Activated CD4-positive, alpha-beta T cell treated with anti-CD3 and anti-CD28 coated beads, Interleukin-2, amount 10 ng/mL, durations not matched to agents 24 days and 14 days (primary cell): ENCODE measurements at places on chromosomes 5 and 9. TPM values are rescaled to one million over a fixed set of nuclear protein-coding genes. Genes with fewer than 3 reads are reported as not detected.

PCDHA11 gene
- total RNA-seq: not detected in 2 replicates

GLRX gene
- total RNA-seq: 13.5 and 17.3 TPM in 2 replicates

TGFBI gene
- not detected in 2 replicates for total RNA-seq

MPDZ gene
- total RNA-seq: not detected in 2 replicates

ARAP3 gene
- total RNA-seq: 9.2 and 10.9 TPM in 2 replicates

NIPBL gene
- total RNA-seq: 49.3 and 49.6 TPM in 2 replicates

FOXD4L3 gene
- not detected in 2 replicates for total RNA-seq

GKAP1 gene
- total RNA-seq: 2.3 and 2.8 TPM in 2 replicates

LHX6 gene
- total RNA-seq: not detected in 2 replicates

- no peak for DNase-seq
These were observed 313.5 kb downstream of the TLE4 start for GRCh38 chr9:79885093-79885857.

GRCh38 chr5:17761326-17761725 lies 127.1 kb downstream of the TAF11L14 start:
- DNase-seq: no peak

DNA sequence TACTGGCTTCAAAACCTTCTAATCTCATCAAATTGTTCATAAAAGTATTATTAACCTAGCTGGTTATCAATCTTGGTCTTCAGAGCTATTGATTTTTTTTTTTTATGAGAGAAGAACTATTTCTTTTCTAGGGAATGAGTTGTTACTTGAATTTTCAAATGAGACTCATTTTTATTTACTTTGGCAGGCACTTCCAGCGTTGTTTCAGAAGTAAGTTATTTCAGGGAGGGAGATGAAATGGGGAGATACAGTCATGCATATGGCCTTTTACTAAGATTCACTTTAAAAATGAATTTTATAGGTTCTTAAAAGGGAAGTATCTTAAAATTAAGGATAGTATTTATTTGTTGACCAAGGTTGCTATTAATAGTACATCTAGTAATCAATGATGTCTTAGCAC lies 129.6 kb downstream of the IZUMO3 start:
- DNase-seq: no peak

- no peak for DNase-seq
These were observed 63.6 kb upstream of the C5orf63 start for GRCh38 chr5:127136908-127137307.

GRCh38 chr9:133058550-133059320 lies 3.0 kb upstream of the CEL start:
- peak; percentile 72 for DNase-seq

DNA sequence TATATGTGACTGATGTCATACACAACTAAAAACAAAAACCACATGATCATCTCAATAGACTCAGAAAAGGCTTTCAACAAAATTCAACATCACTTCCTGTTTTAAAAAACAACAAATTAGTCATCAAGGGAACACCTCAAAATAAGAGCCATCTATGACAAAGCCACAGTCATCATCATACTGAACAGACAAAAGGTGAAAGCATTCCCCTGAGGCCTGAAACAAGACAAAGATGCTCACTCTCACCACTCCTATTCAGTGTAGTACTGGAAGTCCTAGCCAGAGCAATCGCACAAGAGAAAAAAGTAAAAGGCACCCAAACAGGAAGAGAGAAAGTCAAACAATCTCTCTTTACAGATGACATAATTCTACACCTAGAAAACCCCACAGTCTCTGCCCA lies 893.5 kb upstream of the EDIL3 start:
- no peak for DNase-seq

DNA sequence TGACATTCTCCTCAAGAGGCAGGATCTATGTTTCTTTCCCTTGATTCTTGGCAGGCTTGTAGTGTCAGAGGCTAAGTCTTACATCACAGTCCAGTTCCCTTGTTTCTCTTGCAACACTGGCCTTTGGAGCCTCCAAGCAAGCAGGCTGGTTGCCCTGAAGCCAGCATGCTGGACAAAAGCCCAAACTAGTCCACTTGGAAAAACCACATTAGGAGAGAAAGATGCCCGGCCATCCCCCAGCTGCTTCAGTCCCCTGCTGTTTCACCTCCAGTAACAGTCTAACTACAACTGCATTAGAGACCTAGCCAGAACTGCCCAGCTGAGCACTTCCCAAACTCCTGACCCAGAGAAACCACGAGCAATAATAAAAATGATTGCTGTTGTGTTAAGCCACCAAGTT lies 87.6 kb downstream of the ADAMTS6 start:
- no peak for DNase-seq

- DNase-seq: no peak
These were observed 107.2 kb upstream of the NFIL3 start for GRCh38 chr9:91530829-91531228.

- no peak for DNase-seq
These were observed 8.9 kb downstream of the CXCL14 start for GRCh38 chr5:135569755-135570452.

DNA sequence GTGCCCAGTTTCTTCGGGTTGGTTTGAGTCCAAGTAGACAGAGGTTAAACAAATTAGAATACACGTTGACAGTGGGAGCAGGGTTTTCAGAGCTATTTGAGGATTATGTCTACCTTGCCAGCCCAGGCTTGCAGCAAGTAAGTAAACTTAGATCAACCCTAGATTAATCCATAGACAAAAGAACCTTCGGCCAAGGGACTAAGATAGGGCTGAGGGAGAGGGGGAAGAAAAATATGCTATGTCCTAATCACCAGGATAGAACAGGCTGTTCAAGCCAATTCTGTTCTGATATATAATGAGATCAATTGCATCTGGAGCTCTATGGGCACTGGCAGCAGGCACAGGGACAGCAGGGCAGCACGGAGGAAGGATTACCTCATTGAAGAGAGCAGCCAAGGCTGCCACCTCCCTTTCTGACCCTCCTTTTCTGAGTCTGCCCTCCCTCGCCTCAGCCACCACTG lies 377.7 kb downstream of the PIK3R1 start:
- DNase-seq: no peak

- no peak for DNase-seq
These were observed 27.1 kb upstream of the ARL15 start for GRCh38 chr5:54337523-54337922.

GRCh38 chr9:115524453-115525059 lies 406.6 kb upstream of the TNC start:
- peak; percentile 76 for DNase-seq

DNA sequence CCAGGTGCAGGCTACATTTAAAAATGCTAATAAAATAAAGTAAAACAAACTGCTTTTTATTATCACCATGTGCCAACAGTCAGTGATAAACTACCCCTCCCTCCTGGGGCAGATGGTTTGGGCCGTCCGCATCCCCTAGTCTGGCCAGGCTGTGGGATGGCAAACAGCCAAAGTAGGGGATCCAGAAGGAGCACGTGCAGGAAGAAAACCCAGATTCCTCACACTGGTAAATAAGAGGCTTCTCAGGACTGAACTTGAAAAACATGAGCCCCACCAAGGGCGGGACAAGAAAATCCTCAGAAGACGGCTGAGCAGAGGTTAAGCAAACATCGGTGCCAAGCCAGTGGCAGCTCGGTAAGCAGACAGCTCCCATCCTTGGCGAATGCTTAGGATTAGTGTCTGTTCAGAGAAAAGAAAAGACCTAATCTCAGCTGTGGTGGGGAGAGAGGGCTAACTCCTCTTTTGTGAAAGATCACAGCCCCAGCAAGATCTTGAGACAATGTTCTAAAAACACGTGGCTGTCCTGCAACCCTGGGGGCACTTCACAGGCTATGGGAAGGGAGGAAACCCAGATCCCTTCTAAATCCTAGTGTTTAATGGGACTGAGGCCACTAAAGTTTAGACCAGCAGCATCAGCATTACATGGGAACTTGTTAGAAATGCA lies 46.5 kb upstream of the GDNF start:
- DNase-seq: no peak

- DNase-seq: no peak
These were observed 27.7 kb downstream of the PARP8 start for GRCh38 chr5:50694027-50694590.

DNA sequence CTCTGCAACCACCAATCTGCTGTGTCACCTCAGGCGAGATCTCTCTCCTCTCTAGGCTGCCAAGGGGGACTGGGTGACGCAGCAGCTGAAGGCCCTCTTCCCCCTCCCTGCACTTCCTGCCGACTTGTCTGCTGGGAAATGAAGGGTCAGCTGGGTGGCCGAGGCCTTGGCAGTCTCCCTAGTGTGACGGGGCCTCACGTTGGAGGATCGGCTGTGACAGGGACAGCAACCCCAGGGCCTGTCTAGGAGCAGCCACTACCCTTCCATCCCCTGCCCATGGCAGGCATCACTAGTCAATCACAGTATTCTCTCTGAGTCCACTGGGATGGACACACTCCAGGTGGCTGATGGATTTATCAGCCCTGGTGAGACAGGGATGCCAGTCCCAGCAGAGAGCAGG lies 107.3 kb upstream of the SARDH start:
- no peak for DNase-seq

GRCh38 chr5:887947-888637 lies 4.5 kb downstream of the BRD9 start:
- DNase-seq: no peak

GRCh38 chr9:70556771-70557170 lies 142.3 kb upstream of the KLF9 start:
- DNase-seq: no peak

DNA sequence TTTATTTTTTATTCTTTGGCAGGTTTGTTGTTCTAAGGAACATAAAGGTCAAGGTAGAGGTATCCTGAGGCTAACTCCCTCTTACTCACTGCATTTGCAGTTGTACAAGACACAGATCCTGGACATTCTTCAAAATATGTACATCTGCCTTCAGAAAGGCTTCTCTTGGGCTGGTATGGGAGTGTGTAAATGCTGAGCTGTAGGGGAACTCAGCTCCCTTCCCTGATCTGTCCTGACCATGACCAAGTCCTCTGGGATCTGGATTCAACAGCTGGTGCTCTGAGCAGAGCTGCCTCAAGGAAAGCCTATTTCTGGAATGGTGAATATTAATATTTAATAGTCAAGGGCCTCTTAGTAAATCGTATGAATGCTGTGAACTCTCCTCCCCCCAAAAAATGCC lies 117.4 kb downstream of the PRKACG start:
- DNase-seq: no peak

GRCh38 chr5:122390694-122391093 lies 78.7 kb downstream of the SNCAIP start:
- DNase-seq: no peak

- no peak for DNase-seq
These were observed 86.3 kb upstream of the IER5L start for GRCh38 chr9:129264388-129264787.

- no peak for DNase-seq
These were observed 714 bp upstream of the ZNF608 start for GRCh38 chr5:124746916-124747790.

GRCh38 chr5:129342796-129343195 lies 117.3 kb upstream of the ADAMTS19 start:
- DNase-seq: no peak

GRCh38 chr5:154756868-154757813 lies 2.0 kb downstream of the LARP1 start:
- peak; percentile 81 for DNase-seq

- DNase-seq: no peak
These were observed 167.3 kb downstream of the MUSK start for GRCh38 chr9:110835859-110836271.

- DNase-seq: no peak
These were observed 194.4 kb upstream of the TLE4 start for GRCh38 chr9:79377339-79377855.

GRCh38 chr5:60710362-60710761 lies 10.4 kb upstream of the DEPDC1B start:
- no peak for DNase-seq

DNA sequence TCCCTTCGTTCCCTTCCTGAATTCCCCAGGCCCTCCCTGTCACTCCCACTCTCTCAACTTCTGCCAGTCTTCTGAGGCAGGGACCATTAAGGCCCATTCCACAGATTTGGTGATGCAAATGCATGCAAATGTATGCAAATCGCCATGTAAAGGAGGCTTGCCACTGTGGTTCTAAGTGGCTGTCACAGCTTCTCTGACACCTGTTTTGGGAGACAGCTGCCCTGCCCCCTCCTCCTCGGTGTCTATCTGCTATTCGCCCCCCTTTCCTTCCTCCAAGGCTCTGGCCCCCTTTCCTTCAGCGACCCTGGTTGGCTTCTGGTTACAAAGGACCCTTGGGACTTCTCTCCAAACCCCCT lies 10.5 kb upstream of the ARAP3 start:
- DNase-seq: no peak

GRCh38 chr5:155010881-155011280 lies 2.7 kb upstream of the KIF4B start:
- no peak for DNase-seq

DNA sequence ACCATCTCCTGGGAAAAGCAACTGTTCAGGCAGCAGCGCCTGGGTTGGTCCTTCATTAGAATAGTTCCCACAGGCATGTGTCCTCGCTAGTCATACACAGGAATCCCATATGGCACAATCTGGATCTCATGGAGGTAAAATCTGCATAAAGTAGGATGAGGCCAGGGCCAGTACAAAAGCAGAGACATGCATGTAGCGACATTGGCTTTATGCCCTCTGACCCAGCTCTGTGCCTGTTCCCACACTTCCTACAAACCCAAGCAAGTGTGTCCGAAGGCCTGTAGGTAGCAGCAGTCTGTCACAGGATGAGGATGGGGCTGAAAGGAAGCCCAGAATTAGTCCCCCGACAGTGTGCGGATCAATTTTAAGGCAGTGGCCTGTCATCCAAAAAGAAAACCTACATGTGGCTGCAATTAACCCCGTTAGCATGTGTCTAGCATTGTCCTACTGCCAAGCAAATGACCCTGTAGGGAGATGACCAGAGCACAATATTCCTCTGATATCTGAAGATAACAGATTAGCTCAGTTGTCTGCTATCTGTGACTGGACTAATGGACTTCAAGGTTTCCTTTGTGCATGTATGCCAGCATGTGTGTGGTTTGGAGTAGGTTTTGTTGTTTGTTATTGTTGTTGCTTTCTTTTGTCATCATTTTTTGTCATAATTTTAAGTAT lies 178.8 kb downstream of the TMEM161B start:
- no peak for DNase-seq

- DNase-seq: no peak
These were observed 19.6 kb downstream of the MRPL36 start for GRCh38 chr5:1779782-1780613.

GRCh38 chr5:9347032-9347431 lies 198.8 kb downstream of the SEMA5A start:
- no peak for DNase-seq

GRCh38 chr5:1921711-1922110 lies 39.0 kb upstream of the IRX4 start:
- DNase-seq: no peak

DNA sequence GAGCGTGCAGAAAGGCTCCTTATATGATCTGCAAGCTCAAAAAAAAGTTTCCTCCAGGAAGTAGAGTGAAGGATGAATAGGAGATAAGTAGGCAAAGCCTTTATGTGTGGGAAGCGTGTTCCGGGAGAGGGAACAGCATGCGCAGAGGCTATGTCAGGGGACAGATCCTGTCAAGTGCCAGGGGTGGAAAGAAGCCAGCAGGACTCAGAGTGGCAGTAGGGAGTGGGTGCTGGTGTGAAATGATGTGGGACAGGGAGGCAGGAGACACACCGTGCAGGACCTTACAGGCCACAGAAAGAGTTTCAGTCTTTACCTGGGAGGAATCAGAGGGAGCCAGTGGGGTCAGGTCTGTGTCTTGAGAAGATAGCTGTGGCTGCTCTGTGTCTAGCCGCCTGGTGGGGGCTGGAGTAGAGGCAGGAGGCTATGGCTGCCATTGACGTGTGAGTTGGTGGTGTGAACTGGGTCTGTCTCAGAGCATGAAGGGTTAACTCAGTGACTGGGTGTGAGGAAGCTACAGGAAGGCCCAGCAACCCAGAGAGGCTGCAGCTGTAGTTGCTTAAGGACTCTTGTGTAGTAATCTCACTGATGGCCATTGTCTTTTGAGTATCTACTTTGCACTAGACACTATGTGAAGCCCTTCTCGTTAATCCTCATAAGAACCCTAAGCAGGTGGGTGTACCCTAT lies 71.3 kb downstream of the PPARGC1B start:
- DNase-seq: no peak
